ENCODE measurements at places on chromosomes 6 and 20.

DNA sequence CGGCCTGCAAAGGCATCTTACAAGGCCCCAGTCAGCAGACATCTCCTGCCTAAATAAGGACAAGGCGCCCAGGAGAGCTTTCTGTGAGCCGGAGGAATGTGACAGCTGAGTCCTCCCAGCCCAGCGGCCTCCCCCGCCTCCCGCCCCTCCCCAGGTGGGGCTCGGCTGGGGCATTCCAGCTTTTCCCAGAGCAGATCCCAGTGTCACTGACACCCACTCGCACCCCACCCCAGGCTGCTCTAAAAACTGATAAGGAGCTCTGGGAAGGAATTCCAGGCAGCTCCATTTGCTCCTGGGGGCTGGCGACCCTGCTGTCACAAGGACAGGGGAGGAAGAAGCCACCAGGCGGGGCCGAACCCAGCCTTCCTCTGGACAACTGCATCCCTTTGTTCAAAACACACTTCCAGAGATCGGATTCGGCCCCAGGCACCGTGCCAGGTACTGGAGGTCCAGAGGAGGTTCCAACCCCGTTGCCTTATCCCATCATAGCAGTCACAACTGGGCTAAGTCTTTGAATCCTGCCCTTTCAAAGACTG, 49.7 kb downstream of the JPH2 start:
- DNase-seq, result no peak

DNA sequence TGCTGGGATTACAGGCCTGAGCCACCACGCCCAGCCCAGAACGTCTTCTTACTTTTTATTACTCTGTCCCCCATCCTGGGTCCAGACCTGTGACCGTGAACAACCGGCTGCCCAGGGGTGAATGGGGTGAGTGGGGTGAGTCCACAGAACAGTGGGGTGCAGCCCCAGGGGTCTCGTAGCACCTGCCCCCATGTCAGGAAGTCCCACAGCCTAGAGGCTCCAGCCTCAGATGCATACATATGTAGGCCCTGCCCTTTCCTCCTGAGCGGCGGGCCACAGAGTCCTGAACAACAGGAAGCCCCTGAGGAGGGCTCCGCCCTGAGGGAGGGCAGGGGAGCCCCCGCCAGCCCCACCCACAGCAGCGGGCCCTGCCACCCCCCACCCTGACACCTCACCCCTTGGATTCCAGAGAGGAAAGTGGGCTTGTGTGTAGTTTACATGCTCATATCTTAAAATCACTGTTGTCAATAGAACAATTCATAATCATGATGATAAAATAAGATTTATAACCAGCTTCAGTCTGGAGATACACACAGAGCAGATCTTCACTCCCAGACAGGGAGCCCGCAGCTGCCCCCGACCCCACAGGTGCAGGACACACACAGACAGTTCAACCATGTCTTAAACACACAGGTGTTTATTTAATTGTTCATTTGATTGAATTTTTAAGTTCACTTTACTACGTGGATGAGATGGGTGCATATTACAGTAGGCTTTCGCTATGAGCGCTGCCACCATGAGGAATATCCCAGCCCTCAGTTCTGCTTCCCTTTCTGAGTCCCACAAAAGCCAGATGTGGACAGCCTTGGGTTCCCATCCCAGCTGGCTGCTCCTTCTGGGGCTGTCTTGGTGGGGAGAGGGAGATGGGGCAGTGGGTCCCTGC, 12.4 kb upstream of the GMEB2 start:
- DNase-seq, result no peak

GRCh38 chr6:96162711-96163120, 146.9 kb downstream of the FUT9 start:
- no peak for DNase-seq

- DNase-seq, result no peak
Measured at GRCh38 chr6:155041741-155042279, 46.7 kb downstream of the TIAM2 start.

DNA sequence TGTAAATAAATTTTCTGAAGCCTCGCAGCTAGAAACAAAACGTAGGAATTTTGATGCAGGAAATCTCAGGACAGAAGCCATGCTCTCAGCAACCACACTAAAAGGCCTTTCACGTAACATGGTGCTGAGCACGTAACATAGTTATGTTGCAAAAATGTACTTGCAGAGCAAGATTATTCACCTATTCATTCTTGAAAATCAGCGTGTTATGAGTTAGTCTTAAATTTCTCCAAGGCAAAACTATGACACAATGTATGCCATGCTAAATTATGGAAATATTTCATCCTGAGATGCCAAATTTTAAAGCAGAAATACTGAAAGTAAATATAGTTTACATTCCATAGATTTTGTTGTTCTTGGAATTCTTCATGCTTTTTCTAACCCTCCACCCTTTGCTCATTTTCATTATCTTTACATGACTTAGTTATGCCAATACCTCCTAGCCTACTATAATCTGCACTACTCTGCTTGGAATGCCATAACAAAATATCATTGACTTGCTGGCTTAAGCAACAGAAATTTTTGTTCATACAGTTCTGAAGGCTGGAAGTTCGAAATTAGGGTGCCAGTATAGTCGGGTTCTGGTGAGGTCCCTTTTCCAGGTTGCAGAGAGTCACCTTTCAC, 179.8 kb upstream of the BMP5 start:
- no peak for DNase-seq
